ENCODE measurements at places on chromosomes 12 and 14.
A peak's percentile ranks its signal among the peaks of the same experiment; 100 is the strongest.

- DNase-seq, result no peak
Measured at GRCh38 chr14:33370426-33370825, 431.7 kb downstream of the NPAS3 start.

GRCh38 chr12:26648584-26648983, 184.4 kb downstream of the ITPR2 start:
- no peak for DNase-seq

DNA sequence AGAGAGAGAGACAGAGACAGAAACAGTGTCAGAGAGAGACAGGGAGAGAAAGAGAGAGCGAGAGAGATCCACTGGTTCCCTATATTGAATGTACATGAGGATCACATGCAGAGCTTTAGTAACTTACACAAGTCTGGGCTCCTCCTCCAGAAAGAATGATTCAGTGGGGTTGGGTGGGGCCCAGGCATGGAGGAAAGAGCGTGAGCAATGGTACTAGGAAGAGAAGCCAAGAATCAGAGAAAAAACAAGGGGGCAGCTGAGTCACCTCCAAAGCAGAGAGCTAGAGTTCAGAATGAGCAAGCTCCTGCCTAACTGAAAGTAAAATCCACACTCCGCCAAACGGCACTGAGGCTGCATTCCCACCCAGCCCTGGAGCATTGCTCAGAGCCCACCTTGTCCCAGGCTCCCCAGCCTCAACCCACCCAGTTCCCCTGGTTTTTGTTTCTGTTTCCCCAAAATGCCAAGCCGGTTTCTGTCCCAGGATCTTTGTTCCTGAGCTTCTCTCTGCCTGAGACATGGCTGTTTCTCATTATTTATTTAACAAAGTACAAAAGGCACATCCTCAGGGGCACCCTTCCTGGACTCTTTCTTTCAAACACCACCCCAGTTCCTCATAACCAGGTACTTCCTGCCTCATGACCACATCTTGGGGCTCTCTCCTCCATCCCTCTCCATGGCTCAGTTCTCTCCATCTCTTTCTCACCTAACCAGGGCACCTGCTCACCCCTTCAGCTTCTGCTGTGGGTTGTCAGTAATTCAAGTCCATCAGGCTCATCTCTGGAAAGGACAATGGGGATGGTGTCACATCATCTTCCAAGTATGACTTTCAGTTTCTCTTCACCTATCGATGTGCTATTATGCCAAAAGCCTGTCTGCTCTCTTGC, 670.3 kb upstream of the TBX3 start:
- DNase-seq, result no peak

GRCh38 chr14:100882991-100883788, 20.3 kb downstream of the RTL1 start:
- DNase-seq, result no peak

- DNase-seq, result no peak
Measured at GRCh38 chr12:84077679-84078078, 834.9 kb downstream of the SLC6A15 start.

- no peak for DNase-seq
Measured at GRCh38 chr12:38586789-38587188, 270.2 kb downstream of the ALG10B start.

- no peak for DNase-seq
Measured at GRCh38 chr12:126944684-126945083, 1322.3 kb upstream of the TMEM132C start.

DNA sequence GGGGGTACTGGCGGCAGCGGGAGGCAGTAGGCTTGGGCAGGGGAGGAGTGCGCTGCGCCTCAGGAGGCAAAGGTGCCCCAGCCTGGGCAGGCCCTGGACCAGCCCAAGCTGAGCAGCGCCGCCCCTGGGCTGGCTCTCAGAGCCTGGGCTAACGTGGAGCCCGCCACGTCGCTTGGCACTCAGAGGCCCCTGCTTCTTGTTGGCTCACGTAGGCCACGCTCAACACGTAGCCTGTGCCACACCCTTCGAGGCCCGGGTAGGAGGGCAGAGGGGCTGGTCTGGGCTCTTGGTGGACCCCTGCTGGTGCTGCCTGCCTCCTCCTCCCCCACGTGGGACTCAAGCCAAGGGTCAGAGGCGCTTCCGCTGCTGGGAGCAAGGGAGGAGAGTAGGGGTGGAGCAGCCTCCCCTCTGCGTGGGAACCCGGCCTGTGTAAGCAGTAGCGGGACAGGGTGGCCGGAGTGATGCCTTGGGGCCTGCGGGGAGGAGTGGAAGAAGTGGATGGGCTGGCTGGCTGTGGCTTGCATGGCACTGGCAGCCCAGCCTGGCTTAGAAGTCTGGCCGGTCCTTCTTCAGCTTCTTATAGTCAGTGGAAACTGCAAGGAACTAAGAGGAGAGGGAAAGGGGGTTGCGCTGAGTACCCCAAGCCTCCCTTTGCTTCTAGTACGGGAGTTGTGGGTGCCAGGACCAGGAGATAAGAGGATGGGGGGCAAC, 5.7 kb downstream of the SHMT2 start:
- peak; percentile 43 for DNase-seq

DNA sequence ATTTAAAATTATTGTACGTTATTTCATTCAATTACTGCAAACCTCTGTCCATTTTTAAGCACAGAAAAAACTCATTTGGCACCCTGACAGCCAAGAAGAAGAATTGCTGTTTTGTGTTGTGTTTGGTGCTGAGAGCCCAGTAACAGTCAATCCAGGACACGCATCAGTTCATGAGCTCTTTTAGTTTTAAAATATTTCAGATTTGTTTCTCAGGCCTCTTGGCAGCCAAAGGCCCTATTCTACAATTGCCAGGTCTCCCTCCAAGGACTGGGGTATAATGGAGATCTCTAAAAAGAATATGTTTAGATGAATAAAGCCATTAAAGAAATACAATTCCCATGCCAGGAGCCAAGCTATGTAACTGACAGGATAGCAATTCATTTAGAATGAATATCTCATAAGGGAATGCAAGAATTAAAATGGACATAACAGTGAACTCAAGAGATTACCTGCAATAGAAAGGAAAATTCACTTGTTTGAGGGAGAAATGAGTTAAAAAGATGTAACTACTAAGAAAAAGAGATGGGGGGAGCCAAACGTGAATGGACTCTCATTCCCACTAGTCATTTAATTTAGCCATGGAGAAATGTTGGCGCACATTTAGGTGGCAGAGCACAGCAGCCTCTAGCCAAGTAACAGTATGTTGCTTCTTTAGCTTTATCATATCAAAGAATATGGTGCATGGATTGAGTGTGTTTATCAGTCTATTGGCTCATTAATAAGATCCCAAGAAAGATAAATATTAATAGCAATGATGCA, 140.6 kb upstream of the PELI2 start:
- DNase-seq, result no peak

GRCh38 chr12:74980510-74980909, 229.1 kb downstream of the KCNC2 start:
- no peak for DNase-seq

DNA sequence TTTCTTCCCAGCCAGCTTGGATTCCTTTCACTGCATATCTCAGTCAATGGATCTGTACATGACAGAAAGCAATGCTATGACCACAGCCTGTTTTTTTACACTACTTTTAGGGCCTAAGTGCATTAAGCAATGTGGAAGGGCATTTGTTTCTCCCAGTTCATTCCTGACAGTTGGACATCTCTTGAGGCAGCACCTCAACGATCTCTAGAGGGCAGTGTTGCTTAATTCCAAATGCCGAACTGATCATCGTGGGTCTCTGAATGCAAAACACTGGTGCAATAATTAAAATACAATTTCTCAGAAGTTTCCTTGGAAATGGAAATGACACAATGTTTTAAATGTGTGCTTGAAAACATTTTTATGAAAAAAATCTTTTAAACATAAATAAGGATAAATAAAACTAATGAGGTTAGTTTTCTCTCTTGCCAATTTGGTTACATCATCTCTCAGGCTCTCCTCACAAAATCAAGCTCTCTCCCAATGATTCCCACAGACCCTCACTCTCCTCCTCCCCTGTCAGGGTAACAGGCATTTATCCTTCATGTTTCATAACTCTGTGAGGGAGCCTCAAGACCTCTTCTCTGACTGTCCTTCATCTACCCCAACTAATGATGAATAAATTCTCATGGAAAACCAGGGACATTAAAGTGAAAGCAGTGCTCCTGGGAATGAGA, 192.4 kb upstream of the SLC16A7 start:
- peak; percentile 73 for DNase-seq

- no peak for DNase-seq
Measured at GRCh38 chr14:31269634-31270195, 62.1 kb upstream of the HECTD1 start.

GRCh38 chr14:27995691-27996090, 770.9 kb upstream of the FOXG1 start:
- no peak for DNase-seq

GRCh38 chr14:93772263-93772662, 16.0 kb downstream of the PRIMA1 start:
- DNase-seq, result no peak

DNA sequence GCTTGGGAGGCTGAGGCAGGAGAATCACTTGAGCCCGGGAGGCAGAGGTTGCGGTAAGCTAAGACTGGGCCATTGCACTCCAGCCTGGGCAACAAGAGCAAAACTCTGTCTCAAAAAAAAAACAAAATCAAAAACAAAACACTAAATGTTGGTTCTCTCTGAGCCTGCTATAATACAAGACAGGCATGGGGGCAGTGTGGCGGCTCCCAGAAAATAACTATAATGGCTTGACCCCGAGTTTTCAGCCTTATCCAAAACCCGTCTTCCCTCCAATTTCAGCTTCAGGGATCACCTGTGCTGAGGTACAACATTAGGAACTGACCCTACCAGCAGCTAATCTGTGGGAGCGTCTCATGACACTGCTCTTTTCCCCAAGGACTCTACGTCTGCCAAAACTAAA, 862 bp downstream of the SLC7A7 start:
- DNase-seq, result no peak

DNA sequence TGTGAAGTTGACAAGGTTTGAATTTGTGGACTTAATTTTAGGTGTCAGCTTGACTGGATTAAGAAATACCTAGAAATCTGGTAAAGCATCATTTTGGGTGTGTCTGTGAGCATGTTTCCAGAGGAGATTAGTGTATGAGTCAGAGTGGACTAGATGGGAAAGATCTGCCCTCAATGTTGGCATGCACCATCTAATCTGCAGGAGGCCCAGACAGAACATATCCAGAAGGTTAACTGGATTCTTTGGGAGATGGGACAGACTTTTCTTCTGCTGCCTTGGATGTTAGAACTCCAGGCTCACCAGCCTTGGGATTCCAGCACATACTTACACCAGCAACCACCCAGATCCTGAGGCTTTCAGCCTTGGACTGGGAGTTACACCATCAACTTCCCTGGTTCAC, 14.1 kb downstream of the SGPP1 start:
- DNase-seq, result no peak

DNA sequence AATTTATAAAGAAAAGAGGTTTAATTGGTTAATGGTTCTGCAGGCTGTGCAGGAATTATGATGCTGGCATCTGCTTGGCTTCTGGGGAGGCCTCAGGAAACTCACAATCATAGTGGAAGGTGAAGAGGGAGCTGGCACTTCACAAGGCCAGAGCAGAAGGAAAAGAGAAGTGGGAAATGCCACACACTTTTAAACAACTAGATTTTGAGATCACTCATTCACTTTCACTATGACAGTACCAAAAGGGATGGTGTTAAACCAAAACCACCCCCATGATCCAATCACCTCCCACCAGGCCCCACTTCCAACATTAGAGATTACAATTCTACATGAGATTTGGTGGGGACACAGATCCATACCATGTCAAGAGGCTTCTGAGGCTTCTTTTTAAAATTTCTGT, 62.6 kb downstream of the SLC38A4 start:
- DNase-seq, result no peak

GRCh38 chr14:50947446-50947845, 3.2 kb upstream of the PYGL start:
- DNase-seq, result no peak

DNA sequence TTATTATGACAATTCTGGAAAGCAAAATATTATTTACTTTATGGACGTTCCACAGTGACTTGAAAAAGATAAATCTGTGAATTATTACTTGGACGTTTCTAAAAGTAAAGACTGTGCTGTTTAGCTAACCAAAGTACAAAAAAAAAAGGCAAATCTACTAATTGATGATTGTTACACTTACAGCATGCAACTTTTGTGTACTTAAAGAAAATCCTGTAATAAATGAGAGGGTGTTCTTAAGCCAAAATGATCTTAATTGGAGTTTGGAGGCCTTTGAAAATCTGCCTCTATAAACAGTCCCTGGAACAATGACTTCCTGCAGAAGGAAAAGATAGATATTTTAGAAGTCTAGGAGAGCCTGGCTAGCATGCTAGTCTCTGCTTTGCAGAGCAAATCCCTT, 434.0 kb upstream of the SYT1 start:
- DNase-seq, result no peak

Data from retina (tissue), 1 donor.